ENCODE measurements at places on chromosomes 6 and 20.

GRCh38 chr6:72724545-72724944 lies 102.7 kb downstream of the KCNQ5 start:
- no peaks in the 10 kb centered on the region for H3K36me3 ChIP-seq
- H3K27me3 ChIP-seq: no peaks in the 10 kb centered on the region
- DNase-seq: no peak
- no peak overlapping the region for H3K4me3 ChIP-seq

GRCh38 chr6:133184798-133185372 lies 56.3 kb upstream of the EYA4 start:
- H3K36me3 ChIP-seq: no peaks in the 10 kb centered on the region
- DNase-seq: no peak
- no peaks in the 10 kb centered on the region for H3K27me3 ChIP-seq
- H3K4me1 ChIP-seq: no peaks in the 10 kb centered on the region
- H3K4me3 ChIP-seq: no peak overlapping the region

- H3K36me3 ChIP-seq: no peaks in the 10 kb centered on the region
- no peaks in the 10 kb centered on the region for H3K4me1 ChIP-seq
- no peak overlapping the region for H3K4me3 ChIP-seq
- no peak for DNase-seq
- H3K27me3 ChIP-seq: no peaks in the 10 kb centered on the region
- H3K27ac ChIP-seq: no peak overlapping the region
Measured at GRCh38 chr6:132614554-132614953, 9.5 kb downstream of the TAAR2 start.

GRCh38 chr6:163405412-163406309 lies 8.9 kb upstream of the QKI start:
- peak; percentile 23 for DNase-seq
- H3K4me3 ChIP-seq: peak overlapping the region; percentile 52
- no peaks in the 10 kb centered on the region for H3K36me3 ChIP-seq
- peak overlapping the region; percentile 64 for H3K27ac ChIP-seq

GRCh38 chr6:52514514-52514913 lies 62.3 kb downstream of the TRAM2 start:
- H3K36me3 ChIP-seq: peaks cover 44% of the 10 kb centered on the region
- H3K4me3 ChIP-seq: no peak overlapping the region
- no peaks in the 10 kb centered on the region for H3K27me3 ChIP-seq
- H3K27ac ChIP-seq: no peak overlapping the region
- no peak for DNase-seq
- no peaks in the 10 kb centered on the region for H3K4me1 ChIP-seq

- no peak overlapping the region for H3K27ac ChIP-seq
- H3K4me1 ChIP-seq: no peaks in the 10 kb centered on the region
- H3K4me3 ChIP-seq: no peak overlapping the region
- no peaks in the 10 kb centered on the region for H3K27me3 ChIP-seq
Measured at GRCh38 chr20:12966468-12967085, 42.2 kb upstream of the SPTLC3 start.

DNA sequence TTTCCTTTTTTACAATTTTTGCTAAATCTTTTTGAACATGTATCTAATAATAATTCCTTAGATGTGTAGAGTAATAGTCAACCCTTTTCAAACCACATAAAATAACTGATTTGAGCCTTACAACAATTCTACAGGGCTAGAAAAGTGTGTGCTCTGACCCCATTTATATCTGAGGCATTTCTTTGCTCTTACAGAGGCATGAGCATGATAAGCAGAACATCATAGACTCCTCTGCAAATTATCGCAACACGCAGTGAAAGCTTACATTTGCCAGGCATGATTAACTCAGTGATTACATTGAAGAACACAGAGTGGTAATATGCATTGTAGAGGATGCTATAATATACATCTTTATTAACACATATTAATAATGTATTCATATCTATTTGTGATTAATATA lies 120.4 kb downstream of the SIM1 start:
- no peak overlapping the region for H3K27ac ChIP-seq
- no peak overlapping the region for H3K4me3 ChIP-seq
- DNase-seq: no peak
- H3K4me1 ChIP-seq: no peaks in the 10 kb centered on the region

- H3K27ac ChIP-seq: no peak overlapping the region
- H3K27me3 ChIP-seq: no peaks in the 10 kb centered on the region
- no peaks in the 10 kb centered on the region for H3K36me3 ChIP-seq
- no peak overlapping the region for H3K4me3 ChIP-seq
- H3K4me1 ChIP-seq: no peaks in the 10 kb centered on the region
Measured at GRCh38 chr6:27962506-27962905, 5.5 kb downstream of the OR2B6 start.

- H3K27me3 ChIP-seq: no peaks in the 10 kb centered on the region
- DNase-seq: peak; percentile 33
- H3K4me1 ChIP-seq: no peaks in the 10 kb centered on the region
Measured at GRCh38 chr6:131116755-131117360, 18.4 kb upstream of the AKAP7 start.

DNA sequence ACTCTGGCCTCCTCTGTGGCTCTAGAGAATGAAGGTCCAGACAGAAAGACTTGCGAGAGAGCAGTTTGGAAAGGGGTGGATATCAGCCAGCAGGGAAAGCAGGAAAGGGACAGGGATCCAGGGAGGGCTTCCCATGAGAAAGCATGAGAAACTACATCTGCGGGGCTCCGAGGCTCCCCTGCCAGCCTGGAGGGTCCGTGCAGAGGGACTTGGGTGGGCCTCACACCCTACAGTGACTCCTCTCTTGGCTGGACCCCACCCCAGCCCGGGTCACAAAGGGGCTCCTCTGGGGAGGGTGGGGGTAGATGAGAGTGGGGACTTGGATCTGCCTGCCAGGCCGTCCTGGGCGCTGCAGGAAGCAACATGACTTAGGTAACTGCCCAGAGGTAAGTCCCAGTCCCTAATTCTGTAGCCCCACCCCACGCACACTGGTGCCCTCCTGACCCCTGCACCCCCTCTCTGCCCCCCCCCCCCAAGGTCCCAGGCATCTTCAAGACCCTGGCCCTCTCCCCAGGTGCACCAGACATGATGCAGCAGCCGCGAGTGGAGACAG lies at the start of gene TMEM239:
Gene TMEM239 (plus strand): TSS at position 335 of the 553 bp plus-strand sequence. CDS start 191 bp downstream, at position 526.
- no peak within 1 kb of the TSS for H3K27ac ChIP-seq
- H3K36me3 ChIP-seq: no peaks in the 10 kb centered on the region
- H3K4me1 ChIP-seq: no peaks in the 10 kb centered on the region
- no peak within 1 kb of the TSS for H3K4me3 ChIP-seq
- no peak for DNase-seq

DNA sequence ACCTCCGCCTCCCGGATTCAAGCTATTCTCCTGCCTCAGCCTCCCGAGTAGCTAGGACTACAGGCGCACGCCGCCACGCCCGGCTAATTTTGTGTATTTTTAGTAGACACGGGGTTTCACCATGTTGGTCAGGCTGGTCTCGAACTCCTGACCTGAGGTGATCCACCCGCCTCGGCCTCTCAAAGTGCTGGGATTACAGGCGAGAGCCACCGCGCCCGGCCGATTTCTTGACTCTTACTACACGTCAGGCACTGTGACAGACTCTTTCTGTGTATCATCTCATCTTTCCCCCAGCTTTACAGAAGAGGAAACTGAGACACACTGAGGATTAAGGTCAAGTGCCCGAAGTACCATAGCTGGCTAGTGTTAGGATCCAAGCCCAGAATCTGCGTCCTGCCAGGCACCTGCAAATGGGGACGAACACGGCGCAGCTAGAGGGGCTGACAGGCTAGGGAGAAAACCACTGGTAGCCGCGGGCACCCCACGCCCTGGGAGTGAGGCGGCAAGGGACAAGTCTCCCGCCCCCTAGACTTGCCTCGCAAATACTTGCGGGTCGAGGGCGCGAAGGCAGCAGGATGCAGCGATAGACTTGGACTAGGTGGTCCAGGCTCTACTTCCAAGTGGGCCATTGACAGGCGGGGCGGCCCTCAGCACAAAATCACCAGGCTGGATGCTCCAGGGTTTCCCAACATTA lies 1.1 kb upstream of the TAF8 start:
- DNase-seq: no peak
- H3K4me1 ChIP-seq: peaks cover 35% of the 10 kb centered on the region
- peaks cover 35% of the 10 kb centered on the region for H3K36me3 ChIP-seq
- peak overlapping the region; percentile 98 for H3K4me3 ChIP-seq
- H3K27me3 ChIP-seq: no peaks in the 10 kb centered on the region

Data from naive thymus-derived CD4-positive, alpha-beta T cell (primary cell).